ENCODE measurements at places on chromosomes 11 and 22.

GRCh38 chr11:81026032-81026431 is 1585.2 kb upstream of the TENM4 start:
- DNase-seq, result no peak

GRCh38 chr22:43720716-43721115 is 91.4 kb downstream of the EFCAB6 start:
- DNase-seq, result no peak

- DNase-seq, result no peak
Measured at GRCh38 chr11:9264316-9265210, 587 bp downstream of the DENND5A start.

DNA sequence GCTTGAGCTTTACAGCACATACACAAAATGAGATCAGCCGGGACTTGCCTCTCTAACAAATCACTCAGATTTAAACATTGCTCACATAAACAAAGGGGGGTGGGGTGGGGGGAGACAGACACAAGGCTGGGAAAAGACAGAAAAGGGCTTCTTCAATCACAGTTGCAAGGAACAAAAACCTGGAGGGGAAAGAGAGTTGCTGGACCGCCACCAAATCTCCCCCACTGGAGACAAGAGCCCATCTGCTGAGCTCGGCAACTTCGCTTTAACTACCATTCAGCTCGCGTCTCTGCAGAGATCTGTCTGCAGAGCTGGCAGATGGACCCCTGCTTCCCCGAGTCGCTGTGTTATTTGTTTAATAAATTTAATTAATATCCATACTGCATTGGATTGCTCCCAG is 165.0 kb downstream of the RCN1 start:
- no peak for DNase-seq

- DNase-seq, result no peak
Measured at GRCh38 chr11:114061048-114061680, 1.7 kb downstream of the ZBTB16 start.

DNA sequence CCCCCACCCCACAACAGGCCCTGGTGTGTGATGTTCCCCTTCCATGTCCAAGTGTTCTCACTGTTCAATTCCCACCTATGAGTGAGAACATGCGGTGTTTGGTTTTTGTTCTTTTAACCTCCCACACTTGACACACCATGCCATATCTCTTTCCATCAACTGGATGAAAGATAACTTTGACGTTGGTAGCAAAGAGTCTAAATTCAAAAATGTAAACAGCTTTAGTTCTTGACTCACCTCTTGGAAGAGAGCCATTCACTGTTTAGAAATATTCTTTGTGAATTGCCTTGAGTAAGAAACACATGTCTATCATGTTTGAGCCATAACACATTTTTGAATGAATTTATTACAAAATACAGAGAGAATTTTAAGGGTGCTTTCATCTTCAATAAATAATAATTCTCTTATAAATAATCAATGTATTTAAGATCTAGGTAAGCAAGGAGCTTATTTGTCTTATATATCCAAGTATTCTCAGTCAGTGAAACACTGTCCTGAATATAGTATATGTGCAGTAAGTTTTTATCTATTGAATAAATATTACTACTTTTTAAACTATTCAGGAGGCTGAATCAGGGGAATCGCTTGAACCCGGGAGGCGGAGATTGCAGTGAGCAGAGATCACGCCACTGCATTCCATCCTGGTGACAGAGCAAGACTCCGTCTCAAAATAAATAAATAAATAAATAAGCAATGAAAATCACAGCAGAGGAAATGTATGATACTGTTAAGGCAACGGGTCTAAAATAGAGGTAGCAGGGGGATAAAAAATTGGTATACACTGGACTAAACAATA is 6.7 kb downstream of the CARD18 start:
- no peak for DNase-seq

- DNase-seq, result no peak
Measured at GRCh38 chr11:47057365-47057764, 119.3 kb downstream of the ARFGAP2 start.

DNA sequence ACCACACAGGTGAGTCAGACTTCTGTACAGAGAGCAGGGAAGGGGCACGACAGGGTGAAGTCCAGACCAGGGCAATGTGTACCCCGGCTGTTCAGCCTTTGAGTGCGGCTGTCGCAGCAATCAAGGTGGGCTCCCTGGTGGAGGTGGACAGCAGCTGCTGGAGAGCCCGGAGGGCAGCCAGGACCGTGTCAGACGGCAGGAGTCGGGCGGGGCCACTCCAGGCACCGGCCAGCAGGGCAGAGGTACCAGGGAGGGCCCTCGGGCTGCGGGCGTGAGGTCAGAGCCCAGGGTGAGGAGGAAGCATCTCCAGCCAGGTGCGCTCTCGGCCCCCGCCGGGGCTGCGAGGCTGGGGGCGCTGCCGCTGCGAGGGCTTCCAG is 802 bp upstream of the PIM3 start:
- DNase-seq, result no peak

DNA sequence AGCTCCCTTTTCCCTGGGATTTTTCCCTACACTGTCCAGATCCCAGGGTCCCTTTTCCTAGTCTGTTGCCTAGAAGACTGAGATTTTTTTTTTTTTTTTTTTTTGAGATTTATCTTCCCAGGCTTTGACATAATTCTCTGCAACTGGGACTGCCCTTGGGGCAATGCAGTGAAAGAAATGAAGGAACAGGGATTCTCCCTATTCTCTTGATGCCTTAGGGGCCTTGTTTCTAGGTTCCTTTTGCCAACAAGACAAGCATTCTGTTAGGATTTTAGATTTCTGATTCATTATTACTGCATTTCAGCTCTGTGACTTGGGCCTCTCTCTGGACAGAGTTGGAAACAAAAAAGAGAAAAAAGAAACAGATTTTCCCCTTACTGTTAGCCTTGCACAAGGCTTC is 47.3 kb downstream of the QSER1 start:
- DNase-seq, result no peak

DNA sequence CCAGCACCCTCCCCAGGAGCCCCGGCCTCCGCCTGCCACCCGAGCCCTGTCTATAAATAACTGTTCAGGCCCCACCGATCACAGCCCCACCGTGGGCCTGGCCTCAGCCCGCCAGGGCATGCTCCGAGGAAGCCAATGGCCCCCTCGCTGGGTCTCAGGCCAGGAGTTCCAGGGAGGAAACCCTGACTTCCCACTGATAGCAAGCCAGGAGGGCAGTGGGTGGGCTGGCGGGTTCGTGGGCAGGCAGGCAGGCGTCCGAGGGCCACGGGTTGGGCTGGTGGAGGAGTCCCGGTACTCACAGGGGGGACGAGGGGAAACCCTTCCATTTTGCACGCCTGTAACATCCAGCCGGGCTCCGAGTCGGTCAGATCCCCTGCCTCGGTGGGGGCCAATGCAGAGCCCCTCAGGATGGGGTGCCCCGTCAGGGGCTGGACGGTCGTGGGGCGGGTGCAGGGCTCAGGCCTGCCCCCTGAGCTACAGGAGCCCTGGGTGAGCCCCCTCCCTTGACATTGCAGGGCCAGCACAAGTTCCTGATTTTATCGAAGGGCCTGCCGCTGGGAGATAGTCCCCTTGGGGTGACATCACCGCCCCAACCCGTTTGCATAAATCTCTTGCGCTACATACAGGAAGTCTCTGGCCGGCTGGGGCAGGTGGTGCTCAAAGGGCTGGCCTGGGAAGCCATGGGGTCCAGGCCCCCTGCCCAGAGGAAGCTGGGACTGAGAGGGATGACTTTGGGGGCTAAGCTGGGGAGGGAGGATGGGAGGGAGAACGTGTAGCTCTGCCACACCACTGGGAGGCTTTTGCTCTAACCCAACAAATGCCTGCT is at the start of gene SPI1:
SPI1 (minus strand) TSS at position 538 of the 826 bp plus-strand sequence; CDS start at position 344, 194 bp downstream.
- DNase-seq, result no peak

GRCh38 chr11:48210052-48210451 is 6.6 kb upstream of the OR4B1 start:
- no peak for DNase-seq

DNA sequence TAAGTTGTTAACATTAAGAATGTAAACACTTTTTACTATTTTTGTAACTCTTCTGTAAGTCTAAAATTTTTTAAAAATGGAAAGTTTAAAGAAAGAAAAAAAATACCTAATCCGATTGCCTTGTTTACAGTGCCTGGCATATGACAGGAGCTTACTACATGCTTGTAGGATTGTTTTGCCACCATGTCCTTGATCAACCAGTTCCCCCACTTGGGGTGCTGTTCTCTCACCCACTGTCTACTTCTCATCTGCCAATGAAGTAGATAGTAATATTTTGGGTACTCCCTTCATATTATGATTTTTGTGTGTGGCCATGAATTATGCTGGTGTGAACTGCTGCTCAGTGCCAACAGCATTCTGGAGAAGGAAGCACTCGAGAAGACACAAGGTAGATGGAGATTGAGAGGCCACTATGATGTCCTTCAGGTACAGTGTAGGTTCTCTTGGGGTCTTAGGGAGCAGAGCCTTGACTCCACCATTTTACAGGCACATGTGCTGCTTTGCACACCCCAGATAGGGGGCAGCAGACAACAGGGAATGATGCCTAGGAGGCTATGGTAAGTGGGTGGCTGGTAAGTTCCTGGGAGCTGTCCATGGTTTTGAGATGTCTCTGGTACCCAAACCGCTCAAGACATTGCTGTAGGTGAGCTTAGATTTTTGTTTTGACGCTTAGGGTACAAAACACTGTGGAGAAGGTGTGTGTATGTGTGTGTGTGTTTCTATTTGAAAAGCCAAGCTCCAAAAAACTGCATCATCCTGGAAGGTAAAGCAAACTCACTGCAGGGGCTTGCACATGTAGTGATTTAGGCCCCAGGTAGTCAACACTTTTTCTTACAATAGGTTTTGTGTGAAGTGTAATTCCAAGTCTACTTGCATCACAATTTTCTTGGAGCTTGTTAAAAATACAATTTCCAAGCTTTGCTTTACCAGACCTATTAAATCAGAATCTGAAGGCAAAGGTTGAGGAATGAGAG is 494.5 kb upstream of the LARGE1 start:
- DNase-seq, result no peak

- no peak for DNase-seq
Measured at GRCh38 chr22:45235101-45235777, 5.5 kb downstream of the KIAA0930 start.

GRCh38 chr11:90218606-90219005 is 4.2 kb downstream of the CHORDC1 start:
- DNase-seq, result no peak

DNA sequence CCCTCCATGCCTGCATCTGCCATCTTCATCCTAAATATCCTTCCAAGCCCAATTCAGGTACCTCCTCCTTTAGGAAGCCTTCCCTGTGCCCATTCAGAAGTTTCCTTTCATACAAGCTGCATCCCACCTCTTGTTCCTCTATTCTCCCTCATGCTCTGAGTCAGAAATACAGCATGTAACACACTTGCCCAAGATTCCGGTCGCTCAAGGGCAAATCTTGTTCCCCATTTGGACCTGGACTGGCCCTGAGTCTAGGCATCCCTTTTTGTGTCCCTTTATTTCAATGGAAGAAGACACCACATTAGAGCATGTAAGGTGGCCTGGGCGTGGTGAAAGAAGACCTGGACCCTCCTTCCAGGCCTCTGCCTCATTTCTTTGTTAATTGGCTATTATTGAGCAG is 38.5 kb downstream of the RTL6 start:
- no peak for DNase-seq

DNA sequence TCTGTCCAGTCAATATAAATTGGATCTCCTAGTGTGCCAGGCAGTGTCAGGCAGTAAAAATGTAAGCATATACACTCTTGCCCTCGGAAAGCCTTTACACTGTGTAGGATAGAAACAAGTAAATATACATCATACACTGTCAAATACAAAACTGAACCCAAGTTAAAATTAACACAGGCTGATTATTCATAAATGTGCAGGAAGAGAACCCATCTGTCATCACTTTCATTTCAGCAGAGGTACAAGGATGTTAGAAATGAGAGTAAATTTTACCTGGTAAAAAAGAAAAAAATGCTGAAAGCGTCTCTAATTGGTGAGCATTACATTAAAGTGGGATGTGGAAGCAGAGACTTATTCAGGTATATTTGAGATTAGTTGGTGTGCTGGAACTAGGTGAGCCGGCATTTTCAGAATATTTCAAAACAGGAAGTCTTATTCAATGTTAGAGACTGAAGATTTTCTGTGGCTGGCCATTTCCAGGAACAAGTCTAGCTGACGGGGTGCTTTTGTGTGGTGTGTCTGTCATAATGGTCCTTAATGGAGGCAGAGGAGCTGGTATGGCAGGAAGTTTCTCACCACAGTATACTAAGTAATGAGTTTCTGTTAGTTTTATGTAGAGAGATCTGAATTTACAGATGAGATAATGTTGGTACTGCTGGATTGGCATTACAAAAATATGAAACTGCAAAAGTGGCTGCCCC is 192.6 kb downstream of the CASP12 start:
- DNase-seq, result peak; percentile 53

- DNase-seq, result no peak
Measured at GRCh38 chr11:97890466-97890865, 1130.3 kb upstream of the CNTN5 start.

GRCh38 chr11:118180300-118180703 is 3.9 kb upstream of the SCN2B start:
- DNase-seq, result no peak

DNA sequence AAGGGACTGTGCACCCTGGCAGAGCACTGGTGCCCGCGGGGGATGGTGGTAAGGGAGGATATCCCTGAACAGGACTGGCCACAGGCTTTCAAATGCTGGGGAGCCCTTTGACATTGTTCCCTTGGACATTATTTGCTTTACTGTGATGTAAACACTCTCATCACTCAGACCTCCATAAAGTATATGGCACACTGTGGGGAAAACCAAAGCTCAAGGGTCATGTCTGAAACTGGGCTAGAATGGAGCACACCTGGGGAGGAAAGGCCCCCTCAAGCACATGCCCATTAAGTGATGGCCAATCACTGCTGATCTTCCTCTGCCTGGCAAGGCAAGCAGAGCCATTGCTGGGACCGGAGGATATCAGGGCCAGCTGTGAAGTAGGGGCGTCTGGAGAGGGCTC is 60.9 kb upstream of the TENM4 start:
- no peak for DNase-seq

GRCh38 chr11:61564936-61565696 is 15.8 kb downstream of the SYT7 start:
- no peak for DNase-seq

DNA sequence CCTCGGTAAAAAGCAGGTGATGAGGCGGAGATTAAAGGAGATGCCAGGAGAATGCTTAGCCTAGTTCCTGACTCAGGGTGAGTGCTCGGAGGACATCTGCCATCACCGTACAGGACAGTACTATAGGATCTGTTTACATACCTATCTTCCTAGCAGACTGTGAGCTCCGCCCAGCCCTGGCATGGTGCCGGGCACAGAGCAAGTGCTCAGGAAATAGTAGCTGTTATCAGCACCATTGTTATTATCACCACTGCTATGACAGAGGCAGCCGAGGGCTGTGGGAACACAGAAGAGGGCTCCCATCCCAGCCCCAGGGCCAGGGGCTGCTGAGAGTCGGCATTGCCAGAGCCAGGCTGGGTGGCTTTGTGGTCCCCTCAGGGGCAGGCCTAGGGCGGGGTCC is 642 bp upstream of the SEPTIN3 start:
- DNase-seq, result no peak

GRCh38 chr22:42277988-42278776 is 7.7 kb upstream of the TCF20 start:
- no peak for DNase-seq

- no peak for DNase-seq
Measured at GRCh38 chr11:83976086-83976485, 689.9 kb upstream of the CCDC90B start.

GRCh38 chr22:30717331-30717921 is 22.8 kb downstream of the OSBP2 start:
- DNase-seq, result no peak
